Astrocyte of the cerebellum (primary cell): ENCODE measurements at places on chromosomes 6 and 20.

DNA sequence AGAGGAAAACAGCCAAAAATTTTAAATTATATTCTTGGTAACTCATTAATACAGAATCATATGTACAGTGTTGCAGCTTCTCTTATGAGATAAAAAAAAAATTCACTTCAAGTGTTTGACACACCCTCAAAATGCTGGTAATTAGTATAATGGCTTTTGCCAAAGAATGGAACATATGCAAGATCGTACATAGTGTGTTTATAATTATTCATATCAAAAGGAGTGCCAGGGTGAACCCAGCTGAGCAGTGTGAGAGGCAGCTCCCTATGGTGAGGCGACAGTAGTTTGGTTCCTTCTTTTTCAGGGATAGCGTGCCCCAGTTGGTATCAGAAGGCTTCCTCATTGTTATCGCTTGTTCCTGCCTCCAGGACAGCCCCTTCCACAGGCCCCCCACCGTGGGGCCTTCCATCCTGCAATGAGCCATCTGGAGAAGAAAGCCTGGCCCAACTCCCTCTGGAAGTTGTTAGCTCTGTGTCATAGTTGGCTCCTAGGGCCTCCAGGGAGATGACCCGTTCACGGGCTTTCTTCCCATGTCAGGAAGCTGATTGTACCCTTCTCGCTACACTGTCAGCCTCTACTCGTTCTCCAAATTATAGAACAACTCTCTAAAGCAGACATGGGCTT is 150.7 kb downstream of the FRK start:
- no peak for DNase-seq

DNA sequence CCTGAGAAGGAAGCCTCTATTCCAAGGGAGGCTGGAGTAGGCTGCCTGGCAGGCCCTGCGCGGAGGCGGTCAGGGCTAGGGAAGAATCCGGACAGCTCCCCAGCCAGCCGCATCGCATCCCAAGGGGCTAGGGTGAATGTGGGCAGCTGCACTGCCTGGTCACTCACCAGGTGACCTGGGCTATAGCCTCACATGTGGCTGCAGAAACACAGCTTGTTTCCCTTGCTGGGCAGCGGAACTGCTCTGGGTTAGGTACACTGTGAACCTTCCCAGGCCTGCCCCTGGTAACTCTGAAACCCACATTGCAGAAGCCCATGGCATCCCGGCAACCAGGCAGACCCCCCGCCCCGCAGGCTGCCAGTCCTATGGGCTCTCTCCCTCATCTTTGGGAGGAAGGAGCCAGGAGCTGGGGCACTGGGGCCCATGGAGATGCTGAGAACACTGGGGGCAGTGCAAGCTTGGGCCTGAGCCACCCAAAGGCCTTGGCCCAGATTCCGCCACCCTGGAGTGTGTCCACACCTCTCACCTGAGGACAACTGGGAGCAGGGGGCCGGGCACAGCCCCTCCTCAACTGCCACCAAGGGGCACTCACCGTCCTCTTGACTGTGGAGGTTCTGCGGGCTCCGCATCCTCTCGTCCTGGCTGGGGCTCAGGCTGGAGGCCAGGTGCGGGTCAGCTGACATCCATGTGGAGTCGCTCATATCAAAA is 111.0 kb downstream of the NOL4L start:
- no peak for DNase-seq

DNA sequence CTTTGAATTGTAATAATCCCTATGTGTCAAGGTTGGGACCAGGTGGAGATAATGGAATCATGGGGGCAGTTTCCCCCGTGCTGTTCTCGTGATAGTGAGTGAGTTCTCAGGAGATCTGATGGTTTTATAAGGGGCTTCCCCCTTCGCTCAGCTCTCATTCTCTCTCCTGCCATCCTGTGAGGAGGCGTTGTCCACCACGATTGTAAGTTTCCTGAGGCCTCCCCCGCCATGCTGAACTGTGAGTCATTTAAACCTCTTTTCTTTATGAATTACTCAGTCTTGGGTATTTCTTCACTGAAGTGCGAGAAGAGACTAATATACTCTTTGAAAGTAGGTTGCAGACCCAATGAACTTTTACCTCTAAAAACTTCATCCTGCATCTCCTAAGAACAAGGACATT is 39.2 kb upstream of the KCNG1 start:
- DNase-seq = no peak

DNA sequence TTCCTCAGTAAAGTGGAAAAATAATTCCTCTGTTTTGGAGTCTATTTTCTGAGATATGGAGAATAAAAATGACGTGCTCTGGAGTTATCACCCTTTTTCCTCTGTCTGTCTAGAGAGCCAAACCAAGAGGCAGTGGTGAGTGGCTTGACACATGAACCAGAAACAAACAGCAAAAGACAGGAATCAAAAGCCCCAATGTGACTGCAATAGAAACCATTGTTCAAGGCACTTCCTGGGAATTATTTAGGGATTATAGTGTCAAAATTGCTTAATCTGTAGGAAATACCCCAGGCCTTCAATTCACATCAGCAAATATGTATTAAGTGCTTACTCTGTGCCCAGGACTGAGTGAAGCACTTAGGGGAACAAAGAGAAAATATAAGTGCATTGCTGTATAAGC is 560.4 kb upstream of the JAG1 start:
- no peak for DNase-seq

DNA sequence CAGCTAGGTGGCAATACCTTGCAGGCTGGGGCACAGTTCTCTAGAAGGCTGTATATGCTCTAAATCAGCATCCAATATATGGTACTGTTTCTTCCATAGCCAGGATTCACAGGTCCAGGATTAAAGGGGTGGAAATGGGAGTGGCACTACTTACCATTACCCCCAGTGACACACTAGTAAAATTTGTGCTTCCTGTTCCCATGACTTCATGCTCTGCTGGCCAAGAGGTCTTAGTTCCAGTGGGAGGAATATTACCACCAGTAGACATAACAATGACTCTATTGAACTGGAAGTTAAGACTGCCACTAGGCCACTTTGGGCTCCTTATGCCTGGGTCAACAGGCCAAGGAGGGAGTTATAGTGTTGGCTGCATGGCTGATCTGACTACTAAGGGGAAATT is 174.3 kb upstream of the TNFAIP3 start:
- no peak for DNase-seq

- DNase-seq = no peak
Observed at GRCh38 chr6:45532721-45533210, 155.0 kb upstream of the SUPT3H start.

DNA sequence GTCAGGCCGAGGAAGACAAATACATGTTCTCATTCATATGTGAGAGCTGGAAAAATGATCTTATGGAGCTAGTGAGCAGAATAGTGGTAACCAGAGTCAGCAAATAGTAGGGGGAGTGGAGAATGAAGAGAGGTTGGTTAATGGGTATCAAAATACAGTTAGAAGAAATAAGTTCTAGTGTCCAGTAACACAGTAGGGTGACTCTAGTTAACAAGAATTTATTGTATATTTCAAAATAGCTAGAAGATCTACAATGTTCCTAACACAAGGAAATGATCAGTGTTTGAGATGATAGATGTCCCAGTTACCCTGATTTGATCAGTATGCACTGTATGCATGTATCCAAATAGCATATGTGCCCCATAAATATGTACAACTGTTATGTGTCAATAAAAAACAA is 128.4 kb downstream of the BCKDHB start:
- DNase-seq = no peak

DNA sequence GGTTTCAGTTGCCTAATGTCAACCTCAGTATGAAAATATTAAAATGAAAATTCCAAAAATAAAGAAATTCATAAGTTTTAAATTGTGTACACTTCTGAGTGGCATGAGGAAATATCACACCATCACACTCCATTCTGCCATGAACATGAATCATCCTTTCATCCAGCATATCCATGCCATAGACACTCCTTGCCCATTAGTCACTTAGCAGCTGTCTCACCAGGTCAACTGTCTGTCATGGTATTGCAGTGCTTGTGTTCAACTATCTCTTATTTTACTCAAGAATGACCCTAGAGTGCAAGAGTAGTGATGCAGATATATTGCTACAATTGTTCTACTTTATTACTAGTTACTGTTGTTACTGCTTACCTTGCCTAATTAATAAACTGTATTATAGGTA is 712.4 kb downstream of the EPHA7 start:
- DNase-seq = no peak

- DNase-seq = no peak
Observed at GRCh38 chr20:42752620-42753019, 437.1 kb downstream of the PTPRT start.

DNA sequence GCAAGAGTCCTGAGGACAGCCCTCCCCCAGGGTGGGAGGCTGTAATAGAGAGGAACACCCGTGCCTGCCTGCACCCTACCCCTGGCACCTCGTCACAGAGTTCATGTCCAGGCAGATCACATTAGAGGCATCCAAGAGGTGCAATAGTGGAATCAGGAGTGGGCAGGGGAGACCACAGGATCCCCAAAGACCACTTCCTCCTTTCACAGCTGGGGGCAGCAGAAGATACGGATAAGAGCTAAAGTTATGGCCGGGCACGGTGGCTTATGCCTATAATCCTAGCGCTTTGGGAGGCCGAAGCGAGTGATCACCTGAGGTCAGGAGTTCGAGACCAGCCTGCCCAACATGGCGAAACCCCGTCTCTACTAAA is 1.5 kb upstream of the CAPN11 start:
- DNase-seq = no peak

- DNase-seq = no peak
Observed at GRCh38 chr6:38808039-38808438, 92.9 kb downstream of the DNAH8 start.

DNA sequence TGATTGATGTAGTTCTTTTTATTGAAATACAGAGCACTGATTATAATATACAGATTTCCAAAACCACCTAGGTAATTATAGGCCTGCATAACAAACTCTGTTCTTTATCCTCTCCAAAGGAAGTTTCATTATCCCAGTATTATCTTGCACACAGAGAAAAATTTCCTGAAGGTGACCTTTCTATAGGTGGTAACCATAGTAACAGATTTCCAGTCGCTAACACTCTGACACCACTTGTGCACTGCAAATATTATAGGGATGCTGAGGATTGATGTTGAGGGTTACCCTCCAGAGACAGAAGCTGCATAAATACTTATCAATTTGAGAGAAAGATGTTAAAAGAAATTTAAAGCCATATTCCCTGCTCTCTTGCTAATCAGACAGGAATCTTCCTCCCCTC is 274.5 kb upstream of the NRSN1 start:
- DNase-seq = no peak

DNA sequence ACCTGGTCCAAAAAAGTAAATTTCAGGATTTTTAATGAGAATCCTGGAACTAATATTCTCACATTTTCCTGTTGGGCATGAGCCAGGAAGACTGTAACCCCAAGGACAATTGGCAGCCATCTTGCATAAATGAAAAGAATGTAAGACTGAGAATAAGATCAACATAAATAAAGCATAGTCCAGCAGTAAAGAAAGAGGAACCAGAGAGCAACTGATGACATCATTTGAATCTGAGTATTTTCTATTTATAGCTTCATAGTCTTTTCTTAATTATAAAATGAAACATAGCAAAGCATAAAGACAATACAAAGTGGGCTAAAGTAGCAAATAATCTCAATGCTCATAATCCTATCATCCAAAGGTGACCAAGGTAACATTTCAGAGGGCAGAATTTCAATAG is 26.6 kb upstream of the FBXL4 start:
- DNase-seq = no peak

GRCh38 chr20:5448449-5449118 is 131.8 kb upstream of the PROKR2 start:
- DNase-seq = peak; percentile 3

DNA sequence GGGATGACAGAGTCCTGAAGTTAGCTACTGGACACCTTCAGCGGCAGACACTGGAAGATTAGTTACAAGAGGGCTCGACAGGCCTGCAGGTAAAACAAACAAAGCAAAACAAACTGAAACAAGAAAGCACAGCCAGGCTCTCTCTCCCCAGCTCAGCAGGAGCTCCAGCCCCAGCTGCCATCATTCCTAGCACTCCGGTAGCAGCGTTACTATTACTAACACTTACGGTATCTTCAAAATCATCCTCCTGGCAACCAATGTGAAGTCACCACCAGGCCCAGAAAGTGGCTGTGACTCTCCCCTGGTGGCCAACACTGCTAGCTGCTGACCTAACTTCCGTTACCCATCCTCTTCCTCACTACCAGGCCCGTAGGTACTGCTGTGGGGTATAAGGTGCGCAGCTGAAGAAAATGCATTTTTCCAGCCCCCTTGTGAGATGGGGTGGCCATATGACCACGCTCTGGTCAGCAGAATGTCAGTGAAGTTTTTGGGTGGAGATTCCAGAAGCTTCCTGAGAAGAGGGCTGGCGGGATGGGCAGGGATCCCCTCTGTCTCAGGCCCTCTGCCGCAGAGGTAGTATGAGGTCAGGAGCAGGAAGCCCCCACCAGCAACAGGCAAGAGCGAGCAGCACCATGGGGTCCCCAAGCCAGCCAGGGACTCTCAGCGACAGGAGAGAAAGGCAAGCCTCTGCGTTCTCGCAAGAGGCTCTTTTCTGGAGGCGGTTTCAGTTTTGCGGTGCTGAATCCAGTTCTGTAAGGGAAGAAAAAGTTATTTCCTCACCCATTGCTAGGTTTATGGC is 37.4 kb upstream of the TBXT start:
- no peak for DNase-seq

DNA sequence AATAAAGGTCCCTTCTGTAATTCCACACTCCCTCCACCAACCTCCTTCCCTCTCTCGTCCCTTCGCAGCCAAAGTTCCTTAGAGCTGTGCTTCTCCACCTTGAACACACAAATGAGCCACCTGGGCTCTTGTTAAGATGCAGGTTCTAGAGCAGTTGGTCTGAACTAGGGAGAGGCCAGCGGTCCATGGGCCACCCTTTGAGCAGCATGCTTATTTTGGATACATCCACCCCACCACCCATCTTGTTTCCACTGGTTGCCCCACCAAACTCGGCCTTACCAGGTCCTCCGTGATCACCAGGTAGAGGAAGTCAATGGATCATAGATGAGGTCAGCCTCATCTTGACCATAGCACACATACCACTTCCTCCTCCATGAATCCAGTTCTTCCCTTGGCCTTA is 7.3 kb upstream of the BPIFA2 start:
- no peak for DNase-seq

- DNase-seq = no peak
Observed at GRCh38 chr20:17287998-17288397, 61.2 kb downstream of the PCSK2 start.

GRCh38 chr6:144710207-144710606 is 425.1 kb downstream of the UTRN start:
- DNase-seq = peak; percentile 63

- no peak for DNase-seq
Observed at GRCh38 chr20:3652221-3652620, 11.0 kb downstream of the GFRA4 start.

- DNase-seq = peak; percentile 13
Observed at GRCh38 chr6:111013144-111013915, 31.5 kb downstream of the RPF2 start.
